ENCODE measurements at places on chromosomes 12 and 14. TPM values are rescaled to one million over a fixed set of nuclear protein-coding genes. Genes with fewer than 3 reads are reported as not detected.

The OLR1 gene
- 2.3 TPM for total RNA-seq

The CCDC184 gene
- 3.2 TPM for total RNA-seq

The KCNH3 gene
- 3.0 TPM for total RNA-seq

The RERG gene
- total RNA-seq, result 0.36 TPM

The FAIM2 gene
- total RNA-seq, result 0.04 TPM

The GSKIP gene
- total RNA-seq, result 26.6 TPM

The LAG3 gene
- 0.47 TPM for total RNA-seq

The HSP90B1 gene
- total RNA-seq, result 614 TPM

The ANP32D gene
- total RNA-seq, result not detected

The KRT73 gene
- total RNA-seq, result not detected

The POTEM gene
- not detected for total RNA-seq
